ENCODE measurements at places on chromosomes 12 and 14. TPM values are rescaled to one million over a fixed set of nuclear protein-coding genes. Genes with fewer than 3 reads are reported as not detected.

GRCh38 chr12:118136559-118137003 is 657 bp downstream of the PEBP1 start:
- peak; percentile 39 for DNase-seq

DNA sequence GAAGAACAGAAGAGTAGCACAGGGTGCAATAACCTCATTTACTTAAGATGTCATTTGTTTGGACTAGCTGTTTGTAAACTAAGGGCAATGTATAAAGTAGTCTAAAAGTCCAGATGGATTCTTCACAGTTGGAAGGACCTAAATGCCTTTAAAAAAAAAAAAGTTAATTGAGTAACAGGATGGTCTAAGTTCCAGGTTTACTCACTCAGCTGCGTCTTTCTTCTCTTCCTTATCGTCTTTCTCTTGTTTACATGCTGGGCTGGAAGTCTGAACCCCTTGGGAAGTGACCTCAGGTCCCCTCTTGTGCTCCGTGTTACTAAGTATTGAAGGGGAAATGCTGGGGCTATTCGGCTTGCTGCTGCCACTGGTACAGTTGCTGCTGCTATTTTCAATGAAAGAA is 82.5 kb downstream of the SH2B3 start:
- no peak for DNase-seq

C14orf119 gene
- 36.5 TPM for total RNA-seq

DNA sequence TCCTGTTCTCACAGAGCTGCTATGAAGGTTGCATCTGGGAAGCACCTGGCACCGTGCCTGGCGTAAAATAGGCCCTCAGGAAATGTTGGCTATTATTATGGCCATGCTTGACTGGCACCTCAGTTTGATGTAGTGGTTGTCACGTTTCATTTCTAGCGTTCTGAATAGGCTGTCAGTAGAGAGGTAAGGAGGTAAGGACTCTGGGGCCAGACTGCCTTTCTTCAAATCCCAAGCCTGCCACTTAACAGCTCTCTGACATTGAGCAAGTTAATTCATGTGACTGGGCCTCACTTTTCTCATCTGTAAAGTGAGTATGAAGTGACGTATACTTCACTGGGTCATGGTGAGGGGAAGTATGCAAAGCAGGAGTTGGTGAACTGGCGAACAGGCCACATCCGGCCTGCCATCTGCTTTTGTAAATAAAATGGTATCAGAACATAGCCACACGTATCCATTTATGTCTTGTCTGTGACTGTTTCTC is 196.2 kb downstream of the CACNA1C start:
- no peak for DNase-seq

KRT71 gene
- not detected for total RNA-seq

ADCY4 gene
- total RNA-seq = 5.7 TPM

- no peak for DNase-seq
Measured at GRCh38 chr12:117404203-117404853, 42.9 kb upstream of the NOS1 start.

DNA sequence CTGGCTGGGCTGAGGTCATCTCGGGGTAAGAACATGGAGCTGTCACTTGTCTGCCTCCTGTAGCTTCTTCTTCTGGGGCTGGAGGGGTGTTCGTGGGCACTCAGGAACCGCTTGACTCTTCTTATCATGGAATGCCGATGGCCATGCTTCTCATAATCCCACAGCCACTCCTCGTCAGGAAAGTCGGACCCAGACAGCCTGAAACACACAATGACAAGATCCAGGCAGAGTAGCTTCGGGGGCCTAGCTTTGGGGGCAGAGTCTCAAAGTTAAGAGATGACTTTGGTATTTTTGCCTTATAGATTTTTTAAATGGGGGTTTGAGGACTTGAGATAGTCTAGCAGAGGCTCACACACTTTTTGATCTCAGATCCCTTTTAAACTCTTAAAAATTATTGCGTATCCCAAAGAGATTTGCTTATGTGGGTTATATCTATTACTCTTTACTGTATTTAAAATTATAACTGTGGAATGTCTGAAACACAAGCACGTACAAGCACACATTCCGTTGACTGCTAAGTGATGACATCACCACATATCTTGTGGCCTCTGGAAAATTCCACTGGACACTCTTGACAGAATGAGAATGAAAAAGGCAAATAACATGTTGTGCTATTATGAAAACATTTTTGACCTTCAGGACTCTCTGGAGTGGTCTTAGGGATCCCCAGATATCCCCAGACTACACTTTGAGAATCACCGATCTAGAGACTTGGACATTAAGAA is 43.3 kb downstream of the BEST3 start:
- DNase-seq = no peak

DNA sequence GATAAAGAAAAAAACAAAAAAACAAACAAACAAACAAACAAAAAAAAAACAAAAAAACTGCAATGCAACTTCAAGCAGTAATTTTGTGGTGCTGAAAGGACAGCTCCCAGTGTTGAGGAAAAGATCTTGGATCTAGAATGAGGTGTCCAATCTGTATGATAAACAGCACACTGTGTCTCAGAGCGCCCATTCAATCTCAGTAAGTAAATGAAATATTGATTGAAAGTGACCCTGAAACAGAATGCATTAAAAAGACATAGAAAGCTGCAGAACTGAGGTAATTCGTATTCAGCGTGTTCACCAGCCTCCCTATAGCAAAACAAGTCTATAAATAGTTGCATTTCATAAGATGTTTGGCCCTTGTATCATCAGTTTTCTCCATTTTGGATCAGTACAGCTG is 153.0 kb downstream of the NOVA1 start:
- no peak for DNase-seq

DNA sequence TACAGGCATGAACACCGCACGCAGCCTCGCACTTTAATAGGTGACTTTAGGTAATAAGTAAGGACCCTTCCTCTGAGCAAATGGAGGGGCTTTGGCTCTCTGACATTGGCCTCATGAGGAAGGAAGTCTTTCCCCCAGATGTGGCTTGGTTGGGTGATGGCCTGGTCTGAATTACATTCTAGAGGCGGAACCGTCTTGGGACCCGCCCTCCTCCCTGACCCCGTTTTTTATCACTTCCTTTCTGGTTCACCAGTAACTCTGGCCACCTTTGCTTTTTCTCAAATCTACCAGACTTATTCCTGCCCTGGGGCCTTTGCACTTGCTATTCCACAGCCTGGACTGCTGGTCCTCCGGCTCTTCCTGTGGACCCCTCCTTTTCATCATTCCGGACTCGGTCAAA is 13.4 kb downstream of the ALDH2 start:
- DNase-seq = no peak
